Testis (tissue), 5 donors: ENCODE measurements at places on chromosomes 7 and 10. TPM values are rescaled to one million over a fixed set of nuclear protein-coding genes. Genes with fewer than 3 reads are reported as not detected.

Gene SEC31B
- 42.0 TPM for total RNA-seq

Gene ENKUR
- total RNA-seq = 2.2 TPM

GRCh38 chr10:77577666-77578229 is 59.9 kb downstream of the KCNMA1 start:
- no peak for DNase-seq
- no peaks in the 10 kb centered on the region for H3K36me3 ChIP-seq
- H3K27me3 ChIP-seq = no peaks in the 10 kb centered on the region
- no peak overlapping the region for H3K27ac ChIP-seq
- no peaks in the 10 kb centered on the region for H3K4me1 ChIP-seq

DNA sequence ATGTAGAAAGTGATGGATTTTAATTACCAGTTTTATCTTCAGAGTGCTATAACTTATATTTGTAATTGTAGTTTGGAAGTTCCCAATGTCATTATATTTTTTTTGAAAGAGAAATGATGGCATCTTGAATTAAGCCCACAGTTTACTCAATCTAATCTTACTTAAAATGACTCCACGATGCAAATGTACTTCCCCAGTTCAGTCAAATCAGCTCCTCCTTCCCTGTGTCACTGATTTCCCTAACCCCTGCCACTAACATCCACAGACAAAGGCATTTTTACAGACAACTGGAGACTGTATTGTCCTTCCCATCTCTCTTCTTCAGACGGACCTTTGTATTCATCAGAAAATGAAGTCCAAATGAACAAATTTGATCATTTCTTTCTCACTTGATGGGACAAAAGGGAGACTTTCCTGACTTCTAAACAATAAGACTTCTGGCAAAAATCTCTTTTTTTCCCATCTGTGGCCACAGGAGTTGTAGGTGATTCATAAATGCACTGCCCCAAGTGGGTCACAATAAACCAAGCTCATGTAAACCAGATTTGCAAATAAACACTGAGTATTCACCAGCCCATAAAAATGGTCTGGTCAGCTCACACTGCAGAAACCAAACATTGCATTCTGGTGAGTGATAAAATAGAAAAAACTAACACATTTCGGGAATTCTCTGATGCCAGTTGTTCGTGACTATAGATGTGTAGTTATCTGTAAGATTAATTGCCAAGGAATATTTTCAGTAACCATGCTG is 162.9 kb downstream of the FANK1 start:
- no peaks in the 10 kb centered on the region for H3K27me3 ChIP-seq
- DNase-seq = no peak
- H3K4me3 ChIP-seq = no peak overlapping the region
- no peaks in the 10 kb centered on the region for H3K36me3 ChIP-seq
- H3K4me1 ChIP-seq = no peaks in the 10 kb centered on the region
- no peak overlapping the region for H3K27ac ChIP-seq

DNA sequence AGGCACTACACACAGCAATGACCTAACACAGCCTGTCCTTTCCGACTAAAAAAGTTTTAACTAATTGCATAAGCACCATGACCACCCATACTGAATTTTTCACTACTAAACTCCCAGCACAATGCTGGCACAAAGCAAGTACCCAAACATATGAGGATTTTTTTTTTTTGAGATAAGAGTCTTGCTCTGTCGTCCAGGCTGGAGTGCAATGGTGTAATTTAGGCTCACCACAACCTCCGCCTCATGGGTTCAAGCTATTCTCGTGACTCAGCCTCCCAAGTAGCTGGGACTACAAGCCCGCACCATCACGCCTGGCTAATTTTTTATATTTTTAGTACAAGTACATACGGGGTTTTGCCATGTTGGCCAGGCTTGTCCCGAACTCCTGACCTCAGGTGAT is 5.1 kb downstream of the UBE2H start:
- H3K27ac ChIP-seq = peak overlapping the region; percentile 99
- no peaks in the 10 kb centered on the region for H3K36me3 ChIP-seq
- H3K4me3 ChIP-seq = no peak overlapping the region
- H3K4me1 ChIP-seq = peaks cover 32% of the 10 kb centered on the region

GRCh38 chr10:58784361-58784760 is 271.7 kb downstream of the BICC1 start:
- H3K27me3 ChIP-seq = no peaks in the 10 kb centered on the region
- H3K4me1 ChIP-seq = no peaks in the 10 kb centered on the region
- H3K4me3 ChIP-seq = no peak overlapping the region
- no peak for DNase-seq
- no peaks in the 10 kb centered on the region for H3K36me3 ChIP-seq

GRCh38 chr7:157793973-157794745 is 457.4 kb downstream of the DNAJB6 start:
- no peaks in the 10 kb centered on the region for H3K4me1 ChIP-seq
- H3K36me3 ChIP-seq = no peaks in the 10 kb centered on the region
- no peaks in the 10 kb centered on the region for H3K27me3 ChIP-seq

DNA sequence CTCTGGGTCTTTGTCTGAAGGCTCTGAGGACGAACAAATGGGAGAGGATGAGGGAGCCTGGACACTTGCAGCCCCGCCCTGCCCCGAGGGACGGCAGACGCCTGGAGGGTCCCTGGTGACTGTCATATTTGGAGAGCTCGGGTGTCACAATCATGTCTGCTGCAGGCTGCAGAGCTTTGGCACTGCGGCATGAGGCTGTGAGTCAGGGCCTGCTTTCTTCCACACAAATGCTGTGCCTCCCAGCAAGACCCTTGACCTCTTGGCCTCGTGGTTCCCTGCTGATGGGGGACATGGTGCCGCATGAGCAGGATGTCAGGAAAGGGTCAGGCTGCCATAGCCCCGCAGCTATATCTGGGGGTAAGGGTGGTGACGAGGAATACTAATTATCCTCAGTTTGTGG is 64.9 kb upstream of the PPIF start:
- H3K36me3 ChIP-seq = no peaks in the 10 kb centered on the region
- H3K27me3 ChIP-seq = no peaks in the 10 kb centered on the region
- H3K27ac ChIP-seq = no peak overlapping the region

DNA sequence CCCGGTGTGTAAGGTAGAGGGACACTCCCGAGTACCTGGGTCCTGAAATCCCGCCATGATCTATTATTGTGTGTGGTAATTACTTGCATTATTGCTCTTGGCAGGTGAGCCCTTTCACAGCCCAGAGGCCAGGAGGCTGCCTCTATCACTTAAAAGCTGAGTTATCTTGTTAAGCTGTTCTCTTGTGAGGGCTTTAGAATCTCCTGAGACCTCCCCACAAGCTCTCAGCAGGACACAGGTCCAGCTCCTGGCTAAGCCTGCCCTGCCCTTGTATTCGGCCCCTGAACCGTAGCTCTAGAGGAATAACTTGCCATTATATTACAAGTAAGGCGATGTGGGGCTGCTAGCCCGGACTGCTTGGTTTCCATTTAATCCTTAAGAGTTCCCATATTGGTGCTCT is 13.9 kb downstream of the SND1 start:
- no peaks in the 10 kb centered on the region for H3K27me3 ChIP-seq
- no peak overlapping the region for H3K27ac ChIP-seq
- H3K4me1 ChIP-seq = no peaks in the 10 kb centered on the region
- no peak overlapping the region for H3K4me3 ChIP-seq

DNA sequence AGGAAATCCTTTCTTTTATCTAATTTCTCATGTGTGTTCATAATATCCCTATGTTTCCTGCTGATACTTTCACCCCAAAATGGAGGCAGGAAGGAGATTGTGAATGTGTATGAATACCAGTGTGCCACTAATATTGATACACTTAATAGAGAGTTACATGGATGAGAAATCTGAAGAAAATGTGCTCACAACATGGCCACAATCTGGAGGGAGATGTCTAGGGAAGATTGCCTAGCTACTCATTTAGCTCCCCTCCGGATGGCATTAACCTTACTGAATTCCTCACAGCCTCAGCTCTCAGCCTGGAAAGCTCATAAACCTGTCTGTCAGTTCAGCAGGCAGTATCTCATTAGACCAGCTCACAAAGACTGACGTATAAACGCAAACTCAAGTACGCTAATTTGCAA is 23.4 kb upstream of the DMTF1 start:
- H3K36me3 ChIP-seq = no peaks in the 10 kb centered on the region
- no peak overlapping the region for H3K27ac ChIP-seq
- no peaks in the 10 kb centered on the region for H3K4me1 ChIP-seq

- no peak overlapping the region for H3K27ac ChIP-seq
- no peak overlapping the region for H3K4me3 ChIP-seq
- no peaks in the 10 kb centered on the region for H3K4me1 ChIP-seq
- no peaks in the 10 kb centered on the region for H3K36me3 ChIP-seq
- H3K27me3 ChIP-seq = no peaks in the 10 kb centered on the region
Measured at GRCh38 chr10:64682043-64682442, 1160.8 kb downstream of the REEP3 start.

- peaks cover 3% of the 10 kb centered on the region for H3K4me1 ChIP-seq
- no peaks in the 10 kb centered on the region for H3K36me3 ChIP-seq
- no peak overlapping the region for H3K4me3 ChIP-seq
- no peaks in the 10 kb centered on the region for H3K27me3 ChIP-seq
- DNase-seq = no peak
- H3K27ac ChIP-seq = no peak overlapping the region
Measured at GRCh38 chr10:76456197-76456596, 1024.8 kb downstream of the LRMDA start.

DNA sequence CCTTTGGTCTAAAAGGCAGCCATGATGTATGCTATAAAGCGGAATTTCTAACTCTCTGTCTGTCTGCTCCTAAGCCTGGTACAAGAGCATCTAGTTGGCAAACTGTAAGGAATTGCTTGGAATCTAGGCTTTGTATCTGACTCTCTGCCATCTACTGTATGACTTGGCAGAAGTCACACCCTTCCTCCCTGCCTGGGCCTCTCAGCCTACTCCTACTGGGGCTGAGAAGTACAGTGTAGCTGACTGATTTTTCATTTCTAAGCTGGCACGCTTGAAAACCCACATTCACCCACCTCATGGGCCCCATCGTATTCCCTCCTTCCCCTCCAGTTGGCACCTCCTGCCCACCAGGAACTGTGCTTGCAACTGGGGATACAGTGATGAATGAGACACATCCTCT is 435.2 kb downstream of the PLXNA4 start:
- H3K4me3 ChIP-seq = no peak overlapping the region
- H3K27ac ChIP-seq = no peak overlapping the region
- no peaks in the 10 kb centered on the region for H3K27me3 ChIP-seq
- no peak for DNase-seq
- H3K36me3 ChIP-seq = no peaks in the 10 kb centered on the region
- no peaks in the 10 kb centered on the region for H3K4me1 ChIP-seq

- H3K27ac ChIP-seq = no peak overlapping the region
- H3K4me1 ChIP-seq = no peaks in the 10 kb centered on the region
- H3K36me3 ChIP-seq = no peaks in the 10 kb centered on the region
- no peak overlapping the region for H3K4me3 ChIP-seq
- H3K27me3 ChIP-seq = no peaks in the 10 kb centered on the region
- no peak for DNase-seq
Measured at GRCh38 chr7:158891922-158892321, 35.6 kb downstream of the DYNC2I1 start.

GRCh38 chr7:96080027-96080426 is 241.9 kb downstream of the SLC25A13 start:
- DNase-seq = no peak
- no peak overlapping the region for H3K4me3 ChIP-seq
- H3K27me3 ChIP-seq = no peaks in the 10 kb centered on the region
- H3K36me3 ChIP-seq = no peaks in the 10 kb centered on the region
- no peaks in the 10 kb centered on the region for H3K4me1 ChIP-seq
- H3K27ac ChIP-seq = no peak overlapping the region

DNA sequence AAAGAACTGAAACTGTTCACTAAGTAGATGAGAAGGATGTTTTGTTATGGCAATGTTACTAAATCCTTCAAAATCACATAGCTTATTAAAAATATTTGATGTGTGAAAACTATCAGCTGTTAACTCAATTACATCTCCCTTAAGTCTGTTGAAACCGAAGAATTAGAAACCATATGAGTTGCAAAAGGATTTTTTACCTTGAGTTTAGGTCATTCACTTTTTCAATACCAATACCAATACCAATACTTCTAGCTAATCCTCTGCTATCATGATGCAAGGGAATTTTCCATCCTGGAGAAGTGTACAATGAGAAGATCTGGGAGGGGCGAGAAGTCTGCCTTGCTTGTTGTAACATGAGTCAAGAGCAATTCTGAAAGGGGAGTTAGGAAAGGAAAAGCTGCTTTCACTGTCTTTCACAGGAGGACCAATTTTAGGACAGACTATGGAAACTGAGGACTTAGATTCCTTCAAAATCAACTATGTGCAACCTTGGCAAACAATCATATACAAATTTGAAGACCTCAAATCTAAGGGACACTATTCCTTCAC is 199.7 kb downstream of the IMMP2L start:
- H3K27ac ChIP-seq = no peak overlapping the region
- no peaks in the 10 kb centered on the region for H3K27me3 ChIP-seq
- DNase-seq = no peak
- no peaks in the 10 kb centered on the region for H3K4me1 ChIP-seq

Gene NOS3
- total RNA-seq = 25.0 TPM

Gene CLEC5A
- total RNA-seq = 0.74 TPM

DNA sequence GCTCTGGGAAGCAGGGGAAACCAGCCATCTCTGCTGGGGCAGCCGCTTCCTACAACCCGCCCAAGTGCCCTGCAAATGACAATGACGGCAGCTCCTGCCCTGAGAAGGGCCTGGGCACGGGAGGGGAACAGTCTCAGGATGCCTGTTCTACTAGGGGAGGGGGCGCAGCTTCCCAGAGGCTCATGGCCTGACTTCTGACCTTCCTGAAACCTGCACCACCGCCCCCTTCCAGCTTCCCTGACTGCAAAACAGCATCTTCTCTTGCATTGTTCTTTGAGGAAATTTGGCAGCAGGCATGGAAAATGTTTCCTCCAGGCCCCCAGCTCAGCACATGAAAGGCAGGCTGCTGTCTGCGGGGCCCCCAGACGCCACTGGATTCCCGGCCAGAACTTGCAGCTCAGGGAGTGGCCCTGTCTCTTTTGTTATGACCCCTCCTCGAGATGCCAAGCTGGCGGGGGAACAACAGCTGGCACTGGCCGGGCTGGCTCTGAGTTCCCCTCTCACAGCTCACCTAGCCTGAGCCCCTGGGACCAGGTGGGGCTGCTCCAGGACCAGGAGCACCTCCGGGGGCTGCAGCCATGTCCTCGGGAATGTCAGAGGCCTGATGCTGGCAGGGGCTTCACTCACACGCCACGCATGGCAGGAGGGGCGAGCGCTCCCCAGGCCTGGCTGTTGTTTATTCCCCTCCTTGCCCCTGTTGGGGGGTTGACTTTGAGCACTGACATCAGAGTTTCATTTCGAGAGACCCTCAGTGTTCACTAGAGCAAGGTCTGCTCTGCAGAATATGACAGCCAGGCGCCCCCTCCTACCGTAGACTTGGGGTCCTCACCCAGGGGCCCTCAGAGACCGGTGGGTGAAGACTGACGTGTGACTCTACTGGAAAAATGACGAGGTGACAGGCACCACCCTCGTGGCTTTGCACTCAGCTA is 62.7 kb downstream of the CALML3 start:
- no peak overlapping the region for H3K27ac ChIP-seq
- DNase-seq = no peak
- H3K27me3 ChIP-seq = no peaks in the 10 kb centered on the region
- H3K4me3 ChIP-seq = no peak overlapping the region
